ENCODE measurements at places on chromosomes 7 and 10. TPM values are rescaled to one million over a fixed set of nuclear protein-coding genes. Genes with fewer than 3 reads are reported as not detected.

DNA sequence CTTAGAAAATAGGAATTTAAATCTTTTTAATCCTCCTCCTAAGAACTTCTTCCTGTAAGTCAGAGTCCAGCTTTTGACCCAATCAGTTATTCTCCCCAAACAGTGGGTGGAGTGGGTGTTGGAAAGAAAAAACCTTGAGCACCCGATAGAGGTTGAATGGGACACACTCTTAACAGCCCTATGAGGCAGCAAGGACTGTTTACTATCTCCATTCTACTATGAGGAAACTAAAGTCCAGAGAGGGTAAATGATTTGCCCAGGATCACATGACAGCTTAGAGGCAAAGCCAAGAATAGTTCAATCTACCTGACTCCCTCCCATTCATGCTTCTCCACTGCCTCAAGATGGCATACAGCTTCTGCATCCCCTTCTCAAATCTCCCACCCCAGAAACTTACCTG, 57.6 kb upstream of the SLC35B4 start:
- no peak overlapping the region for H3K4me3 ChIP-seq
- peaks cover 8% of the 10 kb centered on the region for H3K27me3 ChIP-seq
- H3K4me1 ChIP-seq, result no peaks in the 10 kb centered on the region
- no peak overlapping the region for H3K27ac ChIP-seq

DNA sequence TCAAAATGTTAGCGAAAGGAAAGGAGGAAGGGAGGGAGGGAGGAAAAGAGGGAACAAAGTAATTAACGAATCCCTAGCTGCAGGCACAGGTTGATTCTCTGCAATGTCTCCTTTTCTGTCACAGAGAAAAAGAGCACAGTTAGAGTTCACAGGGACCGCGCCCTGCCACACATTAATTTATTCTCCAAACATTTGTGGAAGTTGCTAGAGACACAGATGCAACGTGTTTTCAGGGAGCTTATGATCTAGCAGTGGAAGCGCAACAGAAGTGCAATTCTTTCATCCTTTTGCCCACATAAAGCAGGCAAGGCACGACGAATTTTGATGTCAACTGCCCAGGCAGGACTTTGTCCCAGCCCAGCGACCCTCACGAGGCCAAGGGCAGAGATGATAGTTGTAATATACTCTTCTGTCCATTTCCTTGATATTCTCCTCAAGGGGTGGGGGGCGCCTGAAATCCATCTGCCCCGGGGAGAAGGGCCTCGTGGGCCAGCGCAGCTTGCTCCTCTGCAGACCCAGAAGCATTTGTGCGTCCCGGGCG, 101.7 kb upstream of the ZNF438 start:
- no peaks in the 10 kb centered on the region for H3K27me3 ChIP-seq
- peaks cover 31% of the 10 kb centered on the region for H3K4me1 ChIP-seq
- peak overlapping the region; percentile 68 for H3K27ac ChIP-seq

DNA sequence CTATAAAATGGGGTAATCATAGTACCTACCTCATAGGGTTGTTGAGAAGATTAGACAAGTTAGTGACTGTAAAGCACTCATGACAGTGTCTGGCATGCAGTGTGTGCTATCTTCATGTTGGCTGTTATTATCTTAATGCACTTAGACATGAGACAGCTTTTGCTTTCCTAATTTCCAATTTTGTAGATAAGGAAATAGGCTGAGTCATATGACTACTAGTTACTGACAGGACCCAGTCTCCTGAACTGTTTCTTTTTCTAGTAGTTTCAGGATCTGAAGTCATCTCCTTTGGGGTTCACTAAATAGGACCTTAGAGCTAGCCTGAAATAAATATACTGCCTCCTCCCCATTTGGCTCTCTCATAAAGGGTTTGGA, 74.2 kb downstream of the SNX10 start:
- no peak overlapping the region for H3K4me3 ChIP-seq
- H3K27ac ChIP-seq, result no peak overlapping the region
- no peaks in the 10 kb centered on the region for H3K27me3 ChIP-seq
- H3K36me3 ChIP-seq, result peaks cover 8% of the 10 kb centered on the region
- no peak for DNase-seq
- peaks cover 11% of the 10 kb centered on the region for H3K4me1 ChIP-seq

GRCh38 chr10:86497621-86498020, 24.0 kb downstream of the WAPL start:
- H3K4me3 ChIP-seq, result no peak overlapping the region
- H3K27me3 ChIP-seq, result no peaks in the 10 kb centered on the region
- peaks cover 27% of the 10 kb centered on the region for H3K4me1 ChIP-seq

- no peaks in the 10 kb centered on the region for H3K36me3 ChIP-seq
- H3K27me3 ChIP-seq, result no peaks in the 10 kb centered on the region
- H3K4me3 ChIP-seq, result no peak overlapping the region
- H3K4me1 ChIP-seq, result no peaks in the 10 kb centered on the region
- DNase-seq, result peak; percentile 65
Observed at GRCh38 chr7:70856901-70857630, 274.9 kb upstream of the GALNT17 start.

DNA sequence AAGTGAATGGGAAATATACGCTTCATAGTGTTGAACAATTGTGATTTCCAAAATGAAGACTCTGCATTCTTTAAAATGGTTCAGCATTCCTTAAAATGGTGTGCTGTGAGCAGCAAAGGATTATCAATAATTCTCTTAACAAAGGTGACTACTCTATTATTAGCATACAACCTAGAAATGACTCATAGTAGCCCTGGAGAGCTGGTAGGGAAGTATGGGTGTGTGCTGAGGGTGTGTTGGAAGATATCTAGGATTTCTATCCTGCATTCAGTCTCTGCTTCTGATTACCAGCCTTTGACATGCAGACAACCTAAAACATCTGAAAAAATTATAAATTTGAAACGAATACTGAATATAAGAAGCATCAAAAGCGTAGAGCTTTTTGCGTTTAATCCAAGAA, 72.5 kb downstream of the SEMA3D start:
- no peaks in the 10 kb centered on the region for H3K36me3 ChIP-seq
- no peak for DNase-seq
- no peaks in the 10 kb centered on the region for H3K27me3 ChIP-seq
- no peaks in the 10 kb centered on the region for H3K4me1 ChIP-seq

The NRP1 gene
- 1.6 TPM for total RNA-seq

The SPDYE5 gene
- total RNA-seq, result 0.14 TPM

The CYP2C9 gene
- total RNA-seq, result not detected

The ZDHHC16 gene
- 29.6 TPM for total RNA-seq

The RARRES2 gene
- not detected for total RNA-seq

The TAS2R4 gene
- total RNA-seq, result 1.4 TPM

The SFTPA2 gene
- not detected for total RNA-seq
